ENCODE measurements at places on chromosomes 1 and 21.

GRCh38 chr1:35932941-35933340 lies 2.0 kb downstream of the AGO3 start:
- DNase-seq, result no peak

- peak; percentile 37 for DNase-seq
Measured at GRCh38 chr1:171743081-171743870, 1.4 kb upstream of the VAMP4 start.

GRCh38 chr21:43864962-43865539 lies at the start of gene AGPAT3:
TSS of gene AGPAT3 (plus strand) at chr21:43865223. CDS start at chr21:43959682, 94,459 bp downstream.
- DNase-seq, result no peak

DNA sequence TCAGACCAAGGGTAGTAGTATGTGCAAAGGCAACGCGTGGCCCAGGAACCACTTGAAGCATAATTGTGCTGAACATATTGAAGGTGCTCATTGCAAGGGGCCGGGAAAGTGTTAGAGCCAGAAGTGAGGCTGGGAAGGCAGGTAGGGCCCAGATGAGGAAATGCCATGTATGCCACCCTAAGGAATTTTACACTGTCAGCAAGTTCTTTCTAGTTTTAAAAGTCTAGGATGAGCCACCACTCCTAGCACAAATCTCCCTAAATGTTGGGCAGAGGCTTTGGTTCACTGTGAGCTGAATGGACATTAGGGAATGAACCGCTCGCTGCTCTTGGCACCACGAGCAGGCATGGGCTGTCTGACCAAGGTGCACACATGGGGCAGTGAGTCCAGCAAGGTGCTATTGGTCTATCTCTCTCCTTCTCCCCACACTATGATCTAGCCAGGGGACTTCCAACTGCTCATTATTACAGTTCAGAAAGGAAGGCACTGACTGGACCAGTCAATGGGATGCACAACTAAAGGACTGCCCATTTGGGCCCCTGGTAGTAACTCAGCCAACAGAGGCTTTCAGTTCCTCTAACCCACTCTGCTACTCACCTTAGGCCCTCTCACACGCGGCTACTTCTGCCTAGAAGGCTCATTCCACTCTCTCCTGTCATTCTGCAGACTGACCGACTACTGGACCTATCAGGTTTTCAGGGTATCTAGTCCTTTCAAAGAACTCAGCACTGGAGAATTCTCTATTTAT lies 2.0 kb downstream of the KANK4 start:
- no peak for DNase-seq

Measured in NCI-H460 (cell line).